Substantia nigra (tissue), 51 donors: ENCODE measurements at places on chromosomes 11 and 22.

- DNase-seq: no peak
Observed at GRCh38 chr22:27667121-27667843, 134.3 kb downstream of the MN1 start.

DNA sequence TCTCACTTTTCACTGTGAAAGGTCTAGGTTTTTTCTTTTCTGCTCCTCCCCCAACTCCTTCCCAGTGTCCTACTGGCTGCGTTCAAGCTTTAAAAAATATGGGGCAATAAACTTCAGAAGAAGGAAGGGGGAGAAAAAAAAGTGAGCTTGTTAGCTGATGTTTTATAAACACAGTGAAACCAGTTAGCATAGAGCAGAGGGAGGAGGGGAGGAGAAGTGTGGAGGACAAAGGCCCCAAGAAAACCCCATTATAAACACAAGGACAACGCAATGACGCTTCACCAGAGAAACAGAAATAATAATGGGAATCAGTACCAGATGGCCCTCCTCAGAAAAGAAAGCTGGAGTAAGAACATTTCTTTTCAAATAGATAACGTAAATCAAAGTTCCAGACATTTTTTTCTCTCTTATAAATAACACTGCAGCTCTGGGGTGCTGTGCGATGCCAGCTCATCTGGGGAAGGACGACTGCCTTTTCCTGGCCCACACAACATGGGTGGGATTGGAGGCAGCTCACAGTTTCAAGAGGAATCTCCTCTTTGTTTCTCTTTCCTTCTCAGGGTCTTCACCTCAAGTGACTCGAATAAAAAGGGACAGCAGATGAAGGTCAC lies 235.4 kb upstream of the NARS2 start:
- DNase-seq: no peak

- DNase-seq: no peak
Observed at GRCh38 chr11:10824888-10825287, 16.2 kb upstream of the EIF4G2 start.

- no peak for DNase-seq
Observed at GRCh38 chr11:95569207-95569606, 220.4 kb downstream of the FAM76B start.

DNA sequence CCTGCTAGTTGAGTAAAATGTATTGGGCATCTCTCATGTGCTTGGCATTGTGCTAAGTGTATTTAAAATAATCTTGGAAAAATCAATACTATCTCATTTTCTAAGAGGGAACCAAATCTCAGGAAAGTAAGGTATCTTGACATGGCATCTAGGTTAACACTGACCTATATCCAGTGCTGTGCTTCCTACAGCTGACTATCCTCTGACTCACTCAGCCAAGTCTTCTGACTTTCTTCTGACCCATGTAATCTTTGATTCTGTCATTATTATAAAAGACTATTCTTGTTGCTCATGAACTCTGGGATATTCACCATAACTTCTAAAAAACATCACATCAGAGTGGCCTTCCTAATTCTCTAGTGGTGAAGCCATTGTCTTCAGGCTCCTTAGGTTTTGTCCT lies 304.1 kb upstream of the TENM4 start:
- no peak for DNase-seq

DNA sequence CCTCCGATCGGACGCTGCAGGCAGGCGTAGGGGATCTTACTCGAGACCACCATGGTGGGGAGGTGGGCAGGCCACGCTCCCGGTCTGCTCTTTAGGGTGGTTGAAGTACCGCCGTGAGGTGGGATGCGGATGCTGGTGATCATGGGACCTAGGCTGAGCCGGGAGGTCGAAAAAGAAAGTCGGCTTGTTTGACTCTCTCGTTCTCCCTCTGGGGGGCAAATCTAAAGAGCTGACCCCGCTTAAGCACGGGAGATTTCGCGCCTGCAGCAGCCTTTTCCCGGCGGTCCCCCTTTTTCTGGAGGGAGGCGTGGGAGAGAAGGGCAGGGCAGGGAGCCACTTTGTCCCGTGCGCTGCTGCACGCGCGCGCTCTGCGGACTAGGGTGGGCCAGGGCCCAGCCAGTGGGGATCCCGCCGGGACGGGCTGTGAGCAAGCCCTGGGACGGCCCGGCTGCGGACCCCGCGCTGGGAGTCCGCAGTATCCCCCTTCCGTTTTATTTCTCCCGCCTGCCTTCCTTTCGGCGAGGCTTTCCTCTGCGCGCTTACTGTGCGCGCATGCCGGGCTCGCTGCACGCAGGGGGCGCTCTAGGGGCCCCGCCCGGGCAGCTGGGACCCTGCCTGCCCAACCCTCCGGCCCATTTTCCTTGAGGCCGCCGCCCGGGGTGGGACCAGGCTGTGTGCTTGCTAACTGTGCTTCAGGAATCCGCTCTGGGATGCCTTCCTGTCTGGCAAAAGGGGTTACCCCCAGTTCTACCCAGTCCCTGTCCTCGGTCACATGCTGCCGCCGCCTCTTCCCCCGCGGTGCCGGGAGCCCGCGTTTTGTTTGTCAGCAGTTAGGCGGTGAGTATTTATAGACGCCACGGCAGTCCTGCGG lies 81.0 kb downstream of the PRR5L start:
- DNase-seq: peak; percentile 44

GRCh38 chr11:47256374-47256773 lies 1.4 kb upstream of the NR1H3 start:
- no peak for DNase-seq

DNA sequence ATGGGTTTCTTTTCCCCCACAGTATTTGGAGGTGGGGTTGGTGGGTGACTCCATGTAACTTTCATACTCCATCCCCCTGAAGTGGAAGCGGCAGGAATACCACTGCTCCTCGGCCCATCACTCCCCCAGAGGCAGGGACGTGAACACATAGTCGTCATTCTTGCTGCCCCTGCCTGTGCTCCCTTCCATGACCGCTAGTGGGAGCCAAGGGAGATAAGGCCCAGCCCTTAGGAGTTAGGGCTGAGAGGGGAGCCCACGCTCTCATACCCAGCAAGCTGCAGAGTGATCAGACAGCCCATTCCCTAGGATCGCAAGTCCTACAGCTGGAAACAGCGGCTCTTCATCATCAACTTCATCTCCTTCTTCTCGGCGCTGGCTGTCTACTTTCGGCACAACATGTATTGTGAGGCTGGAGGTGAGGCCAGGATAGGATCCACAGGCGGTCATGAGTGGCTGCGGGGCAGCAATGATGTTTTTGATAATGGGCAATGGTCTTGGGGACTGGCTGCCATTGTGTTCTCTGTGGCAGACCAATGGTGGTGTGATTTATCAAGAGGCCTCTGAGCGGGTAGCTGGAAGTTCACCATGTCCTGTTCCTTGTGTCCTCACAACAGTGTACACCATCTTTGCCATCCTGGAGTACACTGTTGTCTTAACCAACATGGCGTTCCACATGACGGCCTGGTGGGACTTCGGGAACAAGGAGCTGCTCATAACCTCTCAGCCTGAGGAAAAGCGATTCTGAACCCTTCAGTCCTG lies 15.9 kb downstream of the RHOG start:
- peak; percentile 76 for DNase-seq

DNA sequence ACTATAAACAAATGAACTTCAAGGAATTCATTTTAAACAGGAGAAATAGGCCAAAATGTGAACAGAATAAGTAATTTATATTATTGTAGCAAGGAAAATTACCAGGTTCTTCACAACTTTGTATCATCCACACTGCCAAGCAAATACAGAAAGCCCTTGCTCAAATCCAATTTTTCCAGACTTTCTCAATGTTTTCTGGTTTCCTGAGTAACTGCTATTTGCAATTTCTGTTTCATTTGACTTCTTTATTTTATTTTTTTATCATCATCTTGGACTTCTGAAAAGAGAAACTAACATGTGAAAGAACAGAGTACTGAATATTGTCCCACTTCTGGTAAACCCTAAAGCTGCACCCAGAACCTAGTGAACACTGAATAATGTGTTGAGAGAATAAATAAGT lies 61.0 kb downstream of the SLC1A2 start:
- DNase-seq: no peak

DNA sequence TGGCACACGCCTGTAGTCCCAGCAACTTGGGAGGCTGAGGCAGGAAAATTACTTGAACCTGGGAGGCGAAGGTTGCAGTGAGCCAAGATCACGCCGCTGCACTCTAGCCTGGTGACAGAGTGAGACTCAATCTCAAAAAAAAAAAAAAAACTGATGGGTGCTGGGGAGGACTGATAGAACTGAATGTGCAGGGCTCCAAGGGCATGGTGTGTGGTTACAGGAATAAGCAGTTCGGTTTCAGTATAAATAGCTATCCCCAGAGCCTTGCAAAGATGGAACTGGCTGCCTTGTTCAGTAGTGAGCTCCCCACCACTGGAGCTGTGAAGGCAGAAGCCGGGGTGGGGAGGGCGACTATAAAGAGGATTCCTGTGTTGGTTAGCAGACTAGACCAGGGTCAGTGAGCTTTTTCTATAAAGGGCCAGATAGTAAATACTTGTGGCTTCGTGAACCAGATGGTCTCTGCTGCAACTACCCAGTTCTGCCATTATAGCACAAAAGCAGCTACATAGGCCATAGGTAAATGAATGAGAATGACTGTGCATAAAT lies 5.9 kb downstream of the TOM1 start:
- no peak for DNase-seq

DNA sequence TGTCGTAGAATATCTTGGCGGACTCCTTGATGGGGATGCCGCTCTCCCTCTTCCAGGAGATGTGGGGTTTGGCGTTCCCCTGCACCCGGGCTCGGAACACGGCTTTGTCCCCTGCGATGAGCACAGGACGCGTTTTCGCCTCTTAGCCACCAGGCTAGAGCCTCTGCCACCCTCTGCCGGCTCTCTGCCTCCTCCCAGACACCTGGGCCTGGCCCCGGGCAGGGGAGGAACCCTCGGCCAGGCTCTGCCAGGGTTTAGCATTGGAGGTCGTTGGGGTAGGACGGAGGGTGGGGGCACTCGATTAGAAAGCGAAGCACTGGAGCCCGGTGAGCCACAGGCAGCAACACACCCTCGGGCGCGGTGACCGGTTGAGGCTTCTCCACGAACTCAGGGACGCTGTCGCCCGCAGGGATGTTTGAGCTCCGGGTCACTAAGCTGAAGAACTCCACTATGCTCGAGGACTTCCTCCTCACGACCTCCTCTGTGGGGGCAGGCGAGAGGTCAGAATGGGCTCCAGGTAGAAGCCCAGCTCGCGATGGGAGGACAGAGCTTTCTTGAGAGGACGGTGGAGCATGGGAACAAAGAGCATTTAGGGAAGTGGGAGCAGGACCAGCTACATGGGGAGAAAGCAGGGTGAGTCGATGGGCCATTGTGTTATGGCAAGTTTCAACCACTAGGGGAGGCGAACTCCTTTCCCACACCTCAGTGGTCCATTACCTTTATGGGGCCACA lies 4.3 kb downstream of the IGSF22 start:
- DNase-seq: no peak

- no peak for DNase-seq
Observed at GRCh38 chr22:35517769-35518530, 22.7 kb upstream of the RASD2 start.

DNA sequence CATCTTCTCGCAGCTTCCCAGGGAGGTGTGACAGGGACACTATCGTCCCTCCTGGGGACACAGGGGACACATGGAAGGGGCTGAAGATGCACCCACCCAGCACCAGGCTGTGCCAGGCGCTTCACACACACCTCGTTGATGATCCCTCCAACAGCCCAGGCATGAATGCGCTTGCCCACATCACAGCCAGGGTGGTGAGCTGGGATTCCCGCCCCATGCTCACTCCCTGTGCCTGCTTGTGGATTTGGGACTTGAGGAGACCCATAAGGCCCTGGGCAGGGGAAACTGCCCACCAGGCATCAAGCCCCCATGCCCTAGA lies 57.8 kb downstream of the OTOG start:
- no peak for DNase-seq

GRCh38 chr11:118608360-118609227 lies 1.2 kb downstream of the PHLDB1 start:
- peak; percentile 69 for DNase-seq

DNA sequence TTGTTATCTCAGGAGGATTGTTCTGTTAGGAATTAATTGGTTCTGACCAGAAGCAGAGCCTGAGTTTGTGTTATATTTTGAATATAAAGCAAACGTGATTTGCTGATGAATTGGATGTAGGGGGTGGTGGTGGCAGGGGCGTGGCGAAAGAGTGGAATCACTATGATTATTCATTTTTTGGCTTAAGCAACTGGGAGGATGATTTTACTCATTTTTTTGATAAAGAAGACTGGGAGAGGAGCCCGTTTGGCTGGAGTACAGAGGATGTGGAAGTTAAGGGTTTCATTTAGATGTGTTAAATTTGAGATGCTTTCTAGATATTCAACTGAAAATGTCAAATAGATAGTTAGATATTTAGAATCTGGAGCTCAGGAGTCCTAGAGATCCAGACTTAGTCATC lies 83.4 kb upstream of the MYO18B start:
- no peak for DNase-seq

GRCh38 chr22:31530823-31531195 lies 34.5 kb downstream of the SFI1 start:
- no peak for DNase-seq

- DNase-seq: no peak
Observed at GRCh38 chr11:27025312-27025955, 15.2 kb upstream of the BBOX1 start.

DNA sequence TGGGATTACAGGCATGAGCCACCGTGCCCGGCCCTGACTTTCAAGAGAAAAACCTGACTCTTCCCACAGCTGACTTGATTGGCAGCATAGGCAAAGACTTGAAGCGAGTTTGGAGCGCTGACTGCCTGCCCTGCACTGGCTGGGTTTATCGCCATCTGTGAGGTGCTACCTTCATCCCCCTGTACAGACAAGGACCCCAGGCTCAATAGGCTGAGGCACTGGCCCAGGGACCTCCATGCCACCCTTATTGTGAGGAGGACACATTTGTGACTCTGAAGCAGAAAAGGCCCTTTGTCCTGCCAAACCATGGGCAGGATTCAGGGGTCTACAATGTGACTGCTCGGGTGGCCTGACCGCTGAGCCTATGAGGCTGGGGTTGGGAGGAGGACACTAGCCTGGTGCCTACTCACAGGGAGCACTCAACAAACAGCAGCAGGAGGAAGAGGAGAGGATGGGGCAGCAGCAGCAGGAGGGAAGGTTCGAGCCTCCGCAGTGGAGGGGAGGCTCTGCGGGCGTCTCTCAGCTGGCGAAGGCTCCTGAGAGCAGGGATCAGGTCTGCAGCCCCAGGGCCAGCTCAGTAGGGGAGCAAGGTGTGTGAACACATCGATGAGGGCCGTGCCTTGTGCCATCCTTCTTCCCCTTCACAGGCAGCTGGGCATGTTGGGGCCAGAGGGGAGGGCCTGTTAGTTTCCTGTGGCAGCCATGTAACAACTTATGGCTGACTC lies 72.9 kb upstream of the WNT7B start:
- DNase-seq: no peak

DNA sequence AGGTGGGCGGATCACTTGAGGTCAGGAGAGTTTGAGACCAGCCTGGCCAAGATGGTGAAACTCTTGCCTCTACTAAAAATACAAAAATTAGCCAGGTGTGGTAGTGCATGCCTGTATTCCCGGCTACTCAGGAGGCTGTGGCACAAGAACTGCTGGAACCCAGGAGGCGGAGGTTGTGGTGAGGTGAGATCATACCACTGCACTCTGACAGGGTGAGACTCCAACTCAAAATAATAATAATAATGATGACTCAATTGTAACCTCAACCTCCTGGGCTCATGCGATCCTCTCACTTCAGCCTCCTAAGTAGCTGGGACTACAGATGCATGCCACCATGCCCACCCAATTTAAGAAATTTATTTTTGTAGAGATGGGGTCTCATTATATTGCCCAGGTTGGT lies 15.6 kb upstream of the CHRNA10 start:
- no peak for DNase-seq

- DNase-seq: peak; percentile 44
Observed at GRCh38 chr11:85718991-85719807, 33.2 kb upstream of the CCDC89 start.
